ENCODE measurements at places on chromosomes 6 and 20.

- no peak for DNase-seq
Measured at GRCh38 chr6:125869427-125869826, 78.7 kb downstream of the NCOA7 start.

DNA sequence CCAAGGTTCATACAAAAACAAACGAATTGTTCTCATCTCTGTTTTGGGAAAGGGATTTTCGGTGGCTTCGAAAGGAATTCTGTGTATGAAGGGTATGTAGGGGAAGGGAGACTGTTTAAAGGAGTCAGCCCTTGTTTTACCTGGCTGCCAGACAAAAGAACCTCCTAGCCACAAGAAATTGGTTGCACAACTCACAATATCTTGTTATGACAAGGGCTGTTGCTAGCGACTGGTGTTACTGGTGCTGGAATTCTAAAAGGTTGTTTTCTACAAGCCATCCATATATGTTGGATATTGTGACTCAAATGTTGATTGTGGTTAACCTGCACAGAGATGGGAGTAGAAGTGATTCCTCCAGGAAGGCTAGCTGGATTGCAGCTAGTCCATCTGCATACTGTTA, 34.6 kb upstream of the CITED2 start:
- no peak for DNase-seq

GRCh38 chr6:169398342-169399105, 144.9 kb upstream of the THBS2 start:
- DNase-seq, result no peak

DNA sequence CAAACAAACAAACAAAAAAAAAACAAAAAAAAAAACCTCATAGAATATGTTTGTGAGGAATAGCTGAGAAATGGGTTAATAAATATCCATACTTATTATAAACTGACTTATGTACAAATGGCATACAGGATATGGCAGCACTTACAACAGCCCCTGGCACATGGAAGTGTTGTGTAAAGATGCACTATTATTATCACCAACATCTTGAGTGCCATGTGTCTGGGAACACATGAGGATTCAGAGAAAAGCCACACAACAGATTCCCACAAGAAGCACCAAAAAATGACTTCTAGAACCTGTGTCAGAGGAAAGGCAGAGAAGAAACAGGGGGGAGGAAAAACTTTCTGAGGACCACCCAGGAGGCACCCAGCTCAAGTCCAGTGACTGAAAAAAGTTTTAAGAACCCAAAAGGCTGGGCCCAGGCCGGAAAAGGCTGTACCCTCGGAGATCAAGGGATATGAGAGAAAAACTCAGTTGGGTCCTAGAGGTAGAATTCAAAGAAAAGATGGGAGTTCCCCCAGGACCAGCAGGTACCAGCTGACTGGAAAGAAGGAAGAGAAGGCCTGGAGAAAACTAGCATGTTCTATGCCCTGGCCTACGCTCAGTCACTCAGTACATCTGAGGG, 9.4 kb upstream of the TAF8 start:
- no peak for DNase-seq

DNA sequence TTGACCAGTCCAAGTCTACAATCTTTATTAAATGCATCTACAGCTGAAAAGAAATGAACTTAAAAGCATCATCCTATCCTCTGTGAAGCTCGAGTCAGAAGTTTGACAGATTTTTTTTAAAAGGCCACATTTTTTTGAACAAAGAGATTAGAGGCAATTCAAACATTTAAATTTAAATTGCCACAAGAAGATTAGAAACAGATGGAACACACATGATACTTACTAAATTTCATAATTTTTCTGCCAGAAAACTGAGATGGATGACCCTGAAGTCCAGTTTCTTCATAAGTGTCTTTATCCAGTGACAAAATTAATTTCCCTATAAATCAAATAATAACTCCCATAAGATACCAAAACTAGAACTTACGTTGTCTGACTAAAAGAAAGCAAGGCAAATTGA, 4.3 kb downstream of the RPP40 start:
- DNase-seq, result no peak

DNA sequence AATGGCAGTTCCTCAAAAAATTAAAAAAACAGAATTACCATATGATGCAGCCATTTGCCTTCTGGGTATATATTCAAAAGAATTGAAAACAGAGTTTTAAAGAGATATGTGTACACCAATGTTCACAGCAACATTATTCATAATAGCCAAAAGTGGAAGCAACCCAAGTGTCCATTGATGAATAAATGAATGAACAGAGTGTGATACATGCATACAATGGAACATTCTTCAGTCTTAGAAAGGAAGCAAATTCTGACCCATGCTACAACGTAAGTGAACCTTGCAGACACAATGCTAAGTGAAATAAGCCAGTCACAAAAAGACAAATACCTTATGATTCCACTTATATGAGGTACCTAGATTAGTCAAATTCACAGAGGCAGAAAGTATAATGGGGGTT, 34.7 kb upstream of the YWHAB start:
- DNase-seq, result no peak

Data from stimulated activated CD8-positive, alpha-beta memory T cell treated with anti-CD3 and anti-CD28 coated beads, Interleukin-15, amount 100 ng/mL, for 4 hours (primary cell).